Mesothelial cell of epicardium (in vitro differentiated cells): ENCODE measurements at places on chromosomes 16 and 17. TPM values are rescaled to one million over a fixed set of nuclear protein-coding genes. Genes with fewer than 3 reads are reported as not detected.

GRCh38 chr17:39563476-39563875 is 44.2 kb downstream of the NEUROD2 start:
- H3K4me3 ChIP-seq, result peak overlapping the region; percentile 24
- H3K27me3 ChIP-seq, result no peaks in the 10 kb centered on the region
- peaks cover 10% of the 10 kb centered on the region for H3K4me1 ChIP-seq
- peaks cover 27% of the 10 kb centered on the region for H3K36me3 ChIP-seq
- DNase-seq, result no peak

- H3K4me3 ChIP-seq, result no peak overlapping the region
- no peaks in the 10 kb centered on the region for H3K27me3 ChIP-seq
- H3K4me1 ChIP-seq, result no peaks in the 10 kb centered on the region
Observed at GRCh38 chr16:4649744-4650442, 25.3 kb downstream of the MGRN1 start.

DNA sequence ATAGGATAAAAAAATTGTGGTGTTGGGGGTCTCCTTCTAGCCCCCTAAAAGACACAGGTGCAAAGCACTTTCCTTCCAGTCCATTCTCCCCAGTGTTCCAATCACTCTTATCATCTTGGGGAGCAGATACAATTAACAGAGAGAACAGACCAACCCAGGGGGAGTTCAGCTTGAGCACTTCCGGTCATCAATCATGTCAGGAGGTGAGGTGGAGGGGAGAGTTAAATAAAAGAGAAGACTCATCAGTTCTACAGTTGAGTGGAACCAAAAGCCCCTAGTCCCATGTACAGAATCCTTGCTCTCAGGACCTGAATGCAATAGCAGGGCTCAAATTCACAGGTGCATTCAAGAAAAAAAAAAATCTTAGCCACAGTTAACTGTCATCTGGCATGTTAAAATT is 122.3 kb downstream of the DYNLRB2 start:
- H3K27me3 ChIP-seq, result peaks cover 22% of the 10 kb centered on the region
- H3K36me3 ChIP-seq, result no peaks in the 10 kb centered on the region
- H3K4me1 ChIP-seq, result no peaks in the 10 kb centered on the region
- no peak overlapping the region for H3K27ac ChIP-seq

Gene KRTAP1-4
- total RNA-seq, result not detected in 3 replicates

GRCh38 chr17:28554565-28554964 is 2.1 kb upstream of the UNC119 start:
- H3K4me3 ChIP-seq, result no peak overlapping the region
- H3K36me3 ChIP-seq, result peaks cover 42% of the 10 kb centered on the region
- no peak overlapping the region for H3K27ac ChIP-seq
- H3K4me1 ChIP-seq, result peaks cover 25% of the 10 kb centered on the region

- H3K27me3 ChIP-seq, result no peaks in the 10 kb centered on the region
- H3K4me3 ChIP-seq, result no peak overlapping the region
- no peak for DNase-seq
- H3K36me3 ChIP-seq, result peaks cover 39% of the 10 kb centered on the region
- no peaks in the 10 kb centered on the region for H3K4me1 ChIP-seq
Observed at GRCh38 chr16:84661418-84662060, 13.2 kb downstream of the KLHL36 start.

Gene ARHGDIG
- 3.6 to 4.8 TPM (median 4.7 TPM) in 3 replicates for total RNA-seq

Gene MKS1
- 31.5 to 35.8 TPM (median 32.9 TPM) in 3 replicates for total RNA-seq
